ENCODE measurements at places on chromosomes 16 and 17. TPM values are rescaled to one million over a fixed set of nuclear protein-coding genes. Genes with fewer than 3 reads are reported as not detected.

The NACA2 gene
- 0.61 TPM for total RNA-seq

GRCh38 chr17:73683771-73684170 is 39.5 kb upstream of the SDK2 start:
- DNase-seq, result no peak

- no peak for DNase-seq
Measured at GRCh38 chr16:6281994-6282393, 1050.7 kb upstream of the RBFOX1 start.

- DNase-seq, result no peak
Measured at GRCh38 chr17:57391076-57391825, 134.9 kb downstream of the MSI2 start.

- DNase-seq, result no peak
Measured at GRCh38 chr16:23182679-23183542, at the start of gene SCNN1G. Gene SCNN1G, plus strand, starts transcription at chr16:23182745. Its CDS starts 3,527 bp downstream, at chr16:23186272.

DNA sequence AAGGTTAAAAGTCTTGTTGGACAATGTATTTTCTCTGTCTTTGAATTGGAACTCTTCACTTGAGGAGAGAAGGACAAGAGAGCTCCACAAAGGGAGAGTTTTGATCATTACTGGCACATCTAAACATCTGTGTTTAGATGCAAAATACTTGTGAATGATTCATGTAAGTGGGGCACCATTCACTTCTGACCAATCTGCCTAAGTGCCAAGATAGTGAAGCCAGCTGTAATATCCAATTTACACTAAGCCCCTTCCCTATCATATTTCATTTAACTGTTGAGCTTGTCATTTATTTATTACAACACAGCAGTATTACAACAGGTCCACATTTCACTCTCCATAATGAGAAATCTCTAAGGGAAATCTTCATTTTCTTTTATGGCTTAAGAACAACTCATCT is 832.3 kb upstream of the GOT2 start:
- no peak for DNase-seq

DNA sequence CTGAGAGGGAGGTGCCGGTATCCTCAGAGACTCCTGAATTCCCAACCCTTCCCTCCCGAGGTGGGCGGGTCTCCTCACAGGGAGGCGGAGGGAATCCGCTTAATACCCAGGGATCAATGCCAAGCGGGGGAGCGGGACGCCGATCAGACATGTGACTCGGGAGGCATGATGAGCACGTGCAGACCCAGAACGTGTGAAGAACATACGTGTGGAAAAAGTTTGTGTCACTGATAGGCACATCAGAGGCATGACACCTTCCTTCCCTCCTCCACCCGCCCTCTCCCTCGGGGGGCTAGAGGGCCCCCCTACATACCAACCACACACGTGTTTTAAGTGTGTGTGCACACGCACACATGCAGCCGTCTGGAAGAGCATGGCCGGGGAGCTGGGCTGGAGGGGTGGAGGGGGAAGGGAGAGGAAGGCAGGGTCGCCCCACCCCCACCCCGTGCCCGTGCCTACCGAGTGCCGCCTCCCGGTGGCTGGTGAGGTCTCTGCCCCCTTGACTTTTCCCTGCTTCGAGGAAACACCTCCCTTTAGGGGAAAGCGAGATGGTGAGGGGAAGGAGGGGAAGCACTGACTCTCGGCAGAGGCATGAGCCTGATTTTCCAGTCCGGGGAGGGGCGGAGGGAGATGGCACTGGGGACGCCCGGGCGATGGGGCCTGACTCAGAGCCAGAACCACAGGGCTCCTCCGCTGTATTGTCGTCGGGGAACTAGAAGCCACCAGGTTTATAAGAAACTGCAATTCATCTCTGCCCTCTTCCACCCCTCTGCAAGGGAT is 12.1 kb upstream of the TBX21 start:
- DNase-seq, result peak; percentile 70

DNA sequence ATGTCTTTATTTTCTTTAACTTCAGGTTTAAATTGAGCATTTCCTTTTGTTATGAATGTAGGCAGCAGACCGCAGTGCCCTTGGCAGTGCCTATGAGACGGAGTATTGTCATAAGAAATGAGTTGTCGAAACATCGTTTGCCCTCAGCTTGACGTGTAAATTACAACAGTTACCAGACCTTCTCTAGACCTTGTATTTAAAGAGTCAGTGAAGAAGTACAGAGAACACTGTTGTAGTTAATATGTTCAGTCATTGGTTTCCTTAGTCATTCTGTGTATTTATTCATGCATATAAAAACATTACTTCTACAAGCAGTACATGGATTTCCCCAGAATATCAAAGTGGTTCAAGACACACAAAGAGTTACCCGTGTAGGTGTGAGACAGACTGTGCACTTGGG is 19.0 kb downstream of the IRF8 start:
- DNase-seq, result no peak

- no peak for DNase-seq
Measured at GRCh38 chr16:29028457-29029167, 43.8 kb downstream of the LAT start.
